ENCODE measurements at places on chromosomes 1 and 21. TPM values are rescaled to one million over a fixed set of nuclear protein-coding genes. Genes with fewer than 3 reads are reported as not detected.

The KRTAP19-1 gene
- total RNA-seq, result not detected

GRCh38 chr1:24896596-24897262 lies 33.3 kb downstream of the RUNX3 start:
- DNase-seq, result no peak

- DNase-seq, result no peak
Measured at GRCh38 chr1:117112047-117112717, 9.4 kb downstream of the TRIM45 start.

DNA sequence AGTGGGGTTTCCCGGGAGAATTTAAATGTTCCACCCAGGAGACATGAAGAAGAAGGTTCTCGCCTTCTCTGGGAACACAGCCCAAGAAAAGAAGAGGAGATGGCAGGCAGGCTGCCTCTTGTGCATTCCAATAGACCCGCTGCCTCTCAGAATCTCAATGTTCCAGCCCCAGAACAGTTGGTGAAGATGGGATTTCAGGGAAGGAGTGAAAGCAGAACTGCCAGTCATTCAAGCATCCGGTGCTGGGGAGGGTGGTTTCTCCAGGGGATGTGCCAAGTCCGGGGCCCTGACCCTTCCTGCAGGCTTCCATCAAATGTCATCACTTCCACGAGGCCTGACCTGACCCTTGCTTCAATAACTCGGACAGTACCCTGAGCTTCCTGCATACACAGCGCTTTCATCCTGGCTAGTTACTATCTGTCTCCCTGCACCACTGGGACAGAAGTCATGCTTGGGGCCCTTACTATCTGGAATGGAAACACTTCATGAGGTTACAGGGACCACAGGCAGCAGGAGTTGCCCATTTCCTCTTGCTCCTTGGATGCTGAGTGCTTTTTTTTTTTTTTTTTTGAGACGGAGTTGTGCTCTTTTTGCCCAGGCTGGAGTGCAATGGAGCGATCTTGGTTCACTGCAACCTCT lies 386.6 kb upstream of the POU3F1 start:
- DNase-seq, result no peak

DNA sequence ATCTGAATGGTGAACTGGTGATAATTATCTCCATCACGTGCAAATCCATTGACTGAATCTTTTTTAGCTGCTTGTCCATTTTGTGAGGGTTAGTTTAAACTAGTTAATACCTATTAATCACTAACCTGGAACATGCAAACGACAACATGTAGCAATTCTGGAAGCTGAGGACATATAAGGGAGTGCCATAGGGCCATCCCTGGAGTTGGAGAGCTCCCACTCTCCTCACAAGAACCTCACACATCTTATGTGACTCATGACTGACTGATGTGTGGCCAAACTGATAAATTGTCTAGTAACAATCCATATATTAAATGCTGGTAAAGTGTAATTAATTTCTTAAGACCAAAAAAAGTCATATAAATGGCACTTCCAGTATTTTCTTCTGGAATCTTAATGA lies 62.9 kb upstream of the HOOK1 start:
- peak; percentile 21 for DNase-seq

Data from esophagus muscularis mucosa (tissue), 4 donors.